Amniotic stem cell (primary cell): ENCODE measurements at places on chromosomes 3 and 15.

DNA sequence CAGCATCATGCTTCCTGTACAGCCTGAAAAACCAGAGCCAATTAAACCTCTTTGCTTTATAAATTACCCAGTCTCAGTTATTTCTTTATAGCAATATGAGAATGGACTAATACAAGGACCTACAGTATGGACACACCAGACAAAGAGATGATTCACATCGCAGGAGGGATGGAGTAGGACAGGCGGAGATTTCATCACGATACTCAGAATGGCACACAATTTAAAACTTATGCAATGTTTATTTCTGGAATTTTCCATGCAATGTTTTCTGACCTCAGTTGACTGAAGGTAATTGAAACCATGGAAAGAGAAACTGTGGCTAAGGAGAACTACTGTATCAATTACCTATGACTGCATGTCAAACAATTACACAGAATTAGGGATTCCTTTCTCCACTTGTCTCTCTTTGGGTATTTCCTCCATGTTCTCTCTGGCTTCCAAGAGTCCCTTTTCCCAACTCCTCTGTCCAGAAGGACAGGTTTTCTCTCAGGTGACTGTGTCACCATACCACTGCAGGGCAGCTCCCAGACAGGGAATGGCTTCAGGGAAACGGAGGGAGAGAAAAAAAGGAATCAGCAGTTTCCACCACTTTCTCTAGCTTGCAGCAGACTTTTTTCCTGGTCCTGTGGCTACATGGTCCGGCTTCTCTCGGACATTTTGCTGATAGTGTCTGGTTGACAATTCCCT is 3.0 kb upstream of the ANO10 start:
- no peak for DNase-seq

DNA sequence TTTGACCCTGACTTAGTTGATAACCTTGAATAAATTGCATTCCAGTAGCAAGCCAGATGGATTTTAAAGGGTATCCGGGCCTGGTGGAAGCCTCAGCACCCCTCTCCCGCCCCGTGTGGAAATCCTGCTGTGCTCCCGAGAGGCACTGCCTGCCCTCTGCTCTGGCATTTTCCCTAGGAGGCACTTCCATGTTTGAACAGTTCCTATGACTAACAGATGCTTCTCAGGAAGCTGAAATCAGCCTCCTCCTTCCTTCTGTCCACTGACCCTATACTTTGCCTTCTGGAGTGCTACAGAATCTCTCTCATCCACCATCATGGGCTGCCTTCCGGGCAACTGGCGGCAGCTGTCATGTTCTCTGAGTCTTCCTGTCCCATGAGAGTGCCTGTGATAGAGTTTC is 90.8 kb downstream of the GABRG3 start:
- DNase-seq: no peak

DNA sequence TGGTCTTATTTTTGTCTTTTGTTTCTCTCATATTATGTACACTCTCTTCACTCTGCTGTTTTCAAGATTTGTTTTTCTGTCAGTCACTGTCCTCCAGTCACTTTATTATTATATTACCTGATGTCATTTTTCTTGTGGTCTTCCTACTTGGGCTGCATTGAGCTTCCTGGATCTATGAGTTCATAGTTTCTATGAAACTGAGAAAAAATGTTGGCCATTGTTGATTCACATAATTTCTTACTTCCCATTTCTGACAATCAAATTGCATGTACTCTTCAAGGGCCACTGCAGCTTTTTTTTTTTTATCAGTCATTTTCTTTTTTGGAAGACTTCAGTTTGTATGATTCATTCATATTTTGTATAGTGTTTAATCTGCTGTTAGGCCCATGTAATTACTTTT is 1180.6 kb upstream of the GBE1 start:
- no peak for DNase-seq

DNA sequence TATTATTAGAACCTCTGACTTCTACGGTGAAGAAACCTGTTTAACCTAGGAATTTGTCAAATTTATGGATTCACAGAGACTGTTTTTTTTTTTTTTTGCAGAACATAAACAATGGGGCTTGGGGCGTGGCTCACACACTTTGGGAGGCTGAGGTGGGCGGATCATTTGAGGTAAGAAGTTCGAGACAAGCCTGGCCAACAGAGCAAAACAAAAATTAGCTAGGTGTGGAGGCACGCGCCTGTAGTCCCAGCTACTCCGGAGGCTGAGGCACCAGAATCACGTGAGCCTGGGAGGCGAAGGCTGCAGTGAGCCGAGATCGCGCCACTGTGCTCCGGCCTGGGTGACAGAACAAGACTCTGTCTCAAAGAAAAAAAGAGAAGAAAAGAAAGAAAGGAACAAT is 3.0 kb downstream of the ZBTB11 start:
- DNase-seq: no peak

GRCh38 chr3:197298945-197299854 is 788 bp upstream of the DLG1 start:
- no peak for DNase-seq

DNA sequence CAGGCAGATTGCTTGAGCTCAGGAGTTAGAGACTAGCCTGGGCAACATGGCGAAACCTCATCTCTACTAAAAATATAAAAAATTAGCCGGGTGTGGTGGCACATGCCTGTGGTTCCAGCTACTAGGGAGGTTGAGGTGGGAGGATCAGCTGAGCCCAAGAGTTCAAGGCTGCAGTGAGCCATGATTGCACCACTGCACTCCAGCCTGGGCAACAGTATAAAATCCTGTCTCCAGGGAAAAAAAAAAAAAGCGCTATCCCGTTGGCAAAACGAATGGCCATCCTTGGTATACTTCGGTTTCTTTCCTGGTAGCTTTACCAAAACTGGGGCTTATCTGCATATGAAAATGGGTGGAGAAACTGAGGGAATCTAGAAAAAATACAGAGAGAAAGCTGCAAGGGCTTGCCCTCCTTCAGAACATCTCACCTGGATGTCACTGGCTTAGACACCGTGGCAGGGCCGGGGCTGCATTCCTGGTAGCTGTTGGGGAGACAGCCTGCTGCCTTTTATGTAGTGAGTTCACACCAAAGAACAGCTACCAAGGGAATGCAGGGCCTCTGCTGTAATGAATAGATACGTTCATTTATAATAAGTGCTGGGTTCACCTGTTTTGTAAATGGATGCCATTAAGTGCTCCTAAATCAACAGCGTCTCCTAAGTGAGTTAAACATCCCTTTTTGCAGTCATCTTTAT is 96.0 kb downstream of the IQSEC1 start:
- DNase-seq: no peak

GRCh38 chr3:69079269-69080159 is 651 bp downstream of the UBA3 start:
- no peak for DNase-seq

- no peak for DNase-seq
These were observed 6.8 kb upstream of the ADAMTS17 start for GRCh38 chr15:100348578-100348977.

DNA sequence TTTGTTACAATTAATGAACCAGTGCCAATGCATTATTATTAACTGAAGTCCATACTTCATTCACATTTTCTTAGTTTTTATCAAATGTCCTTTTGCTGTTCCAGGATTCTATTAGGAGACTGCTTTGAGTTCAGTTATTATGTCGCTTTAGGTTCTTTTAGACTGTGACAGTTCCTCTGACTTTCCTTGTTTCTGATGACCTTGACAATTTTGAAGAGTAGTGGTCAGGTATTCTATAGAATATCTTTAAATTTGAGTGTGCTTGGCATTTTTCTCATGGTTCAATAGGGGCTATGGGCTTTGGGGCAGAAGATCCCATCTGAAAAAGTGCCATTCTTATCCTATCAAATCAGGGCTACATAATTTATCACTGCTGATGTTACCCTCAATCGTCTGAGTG is 126.3 kb downstream of the APBA2 start:
- DNase-seq: no peak

GRCh38 chr3:177322881-177323280 is 125.6 kb upstream of the TBL1XR1 start:
- no peak for DNase-seq

DNA sequence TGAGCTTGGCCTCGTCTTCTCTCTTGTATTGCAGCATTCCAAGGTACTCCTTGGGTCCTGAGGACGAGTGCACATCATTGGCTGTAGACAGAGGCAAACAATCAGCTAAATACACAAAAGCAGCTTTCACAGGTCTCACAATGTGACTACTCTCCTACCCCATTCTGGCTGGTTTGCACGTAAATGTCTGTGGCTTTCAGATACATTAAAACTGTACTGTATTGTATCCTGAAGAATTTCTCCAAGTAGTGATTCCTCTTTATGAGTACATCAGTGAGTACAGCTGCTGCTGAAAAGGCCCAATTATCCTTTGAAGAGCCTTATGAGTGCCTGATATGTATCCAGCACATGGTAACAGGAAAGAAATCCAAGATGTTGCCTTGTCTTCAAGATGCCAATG is 22.0 kb upstream of the GNB5 start:
- no peak for DNase-seq

- peak; percentile 67 for DNase-seq
These were observed 13.9 kb upstream of the PRICKLE2 start for GRCh38 chr3:64238971-64239667.

DNA sequence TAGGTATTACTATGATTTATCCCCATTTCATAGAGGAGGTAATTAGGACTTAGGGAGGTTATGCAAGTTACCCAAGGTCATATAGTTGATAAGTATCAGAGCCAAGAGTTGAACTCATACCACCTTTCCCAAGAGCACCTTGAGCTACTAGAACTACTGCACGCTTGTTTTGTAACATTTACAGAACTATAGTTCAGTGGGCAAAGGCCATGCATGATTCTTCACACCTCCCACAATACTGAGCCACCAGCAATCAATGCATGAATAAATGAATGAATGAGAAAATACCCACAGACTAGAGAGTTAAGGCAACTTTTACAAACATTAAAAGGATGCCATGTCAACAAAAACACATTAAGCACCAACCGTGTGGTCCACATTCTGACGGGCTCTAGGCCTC is 46.8 kb downstream of the LIPC start:
- no peak for DNase-seq

DNA sequence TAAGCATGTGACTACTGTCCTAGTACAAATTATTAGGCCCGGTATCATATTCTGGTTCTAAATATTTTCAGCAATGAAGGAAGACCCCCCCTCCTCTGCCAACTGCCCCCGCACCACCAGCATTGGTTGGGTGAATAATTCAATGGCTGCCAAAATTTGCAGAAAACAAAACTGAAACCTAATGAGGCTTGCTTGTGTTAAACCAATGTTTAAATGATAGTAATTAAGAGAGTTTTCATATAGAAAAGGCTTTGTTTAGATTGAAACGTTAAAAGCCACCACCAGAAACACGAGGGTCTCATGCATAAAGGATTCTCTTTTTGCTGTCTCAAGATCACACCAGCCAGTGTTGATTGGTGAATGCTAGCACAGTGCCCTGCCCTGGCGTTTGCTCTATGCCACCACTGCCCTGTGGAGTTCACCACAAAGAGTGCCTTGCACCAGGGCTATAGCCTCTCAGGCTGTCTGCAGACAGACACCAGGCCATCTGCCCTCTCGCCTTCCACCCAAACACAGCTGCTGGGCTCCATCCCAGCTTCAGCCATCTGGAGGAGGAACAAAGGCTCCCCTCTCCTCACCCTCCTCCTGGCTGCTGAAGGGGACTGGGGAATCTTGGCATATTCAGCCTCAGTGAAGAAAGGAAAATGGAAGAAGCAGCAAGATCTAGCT is 200.3 kb upstream of the PFN2 start:
- DNase-seq: no peak

GRCh38 chr3:10189557-10190354 is 25.0 kb downstream of the IRAK2 start:
- DNase-seq: no peak

GRCh38 chr15:66879531-66880368 is 177.7 kb downstream of the SMAD6 start:
- DNase-seq: no peak

DNA sequence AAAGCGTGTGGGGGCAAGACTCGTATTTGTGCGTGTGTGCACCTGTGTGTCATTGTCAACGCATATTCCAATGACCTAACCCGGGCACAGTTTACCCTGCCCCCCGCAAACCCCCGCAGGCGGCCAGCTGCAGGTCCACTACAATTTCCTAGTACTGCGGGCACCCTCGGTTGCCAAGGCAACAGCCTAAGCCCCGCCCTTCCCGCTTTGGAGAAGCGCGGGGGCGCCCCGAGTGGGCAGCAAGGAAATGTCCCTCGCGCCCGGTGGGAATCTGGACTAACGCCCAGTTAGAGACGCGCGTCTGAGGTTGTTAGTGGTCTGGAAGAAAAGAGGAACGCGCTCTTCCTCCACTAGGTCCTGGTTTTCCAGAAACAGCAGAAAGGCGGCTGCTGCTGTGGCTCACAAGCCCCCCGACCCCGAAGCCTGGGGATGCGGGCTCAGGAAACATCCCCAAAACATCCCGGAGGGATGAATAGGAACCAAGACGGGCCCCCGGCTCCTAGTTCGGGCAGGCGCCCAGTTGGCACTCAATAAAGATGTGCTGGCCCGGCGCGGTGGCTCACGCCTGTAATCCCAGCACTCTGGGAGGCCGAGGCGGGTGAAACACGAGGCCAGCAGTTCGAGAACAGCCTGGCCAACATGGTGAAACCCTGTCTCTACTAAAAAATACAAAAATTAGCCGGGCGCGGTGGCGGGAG is 1.1 kb downstream of the ABHD14A start:
- DNase-seq: no peak

GRCh38 chr15:66938114-66938830 is 127.1 kb upstream of the SMAD3 start:
- no peak for DNase-seq

- no peak for DNase-seq
These were observed 194.5 kb upstream of the GAP43 start for GRCh38 chr3:115428841-115429240.

DNA sequence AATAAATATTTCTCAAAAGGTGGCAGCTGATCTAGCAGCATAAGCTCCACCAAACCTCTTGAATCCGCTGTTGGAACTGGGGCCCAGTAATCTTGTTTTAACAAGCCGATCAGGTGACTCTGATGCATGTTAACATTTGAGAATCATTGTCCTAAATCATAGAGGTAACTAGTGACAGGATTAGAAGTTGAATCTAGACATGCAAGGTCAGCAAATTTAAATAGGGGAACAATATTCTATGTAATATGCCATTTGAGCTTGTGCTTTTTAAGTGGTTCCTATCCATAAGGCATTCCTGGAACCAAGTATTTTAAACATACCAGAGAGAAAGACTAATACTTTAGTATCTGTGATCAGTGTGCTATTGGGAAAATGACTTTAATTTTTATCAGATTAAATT is 412.8 kb downstream of the PYDC2 start:
- DNase-seq: no peak

- DNase-seq: no peak
These were observed 43.7 kb downstream of the MYZAP start for GRCh38 chr15:57635300-57635909.

DNA sequence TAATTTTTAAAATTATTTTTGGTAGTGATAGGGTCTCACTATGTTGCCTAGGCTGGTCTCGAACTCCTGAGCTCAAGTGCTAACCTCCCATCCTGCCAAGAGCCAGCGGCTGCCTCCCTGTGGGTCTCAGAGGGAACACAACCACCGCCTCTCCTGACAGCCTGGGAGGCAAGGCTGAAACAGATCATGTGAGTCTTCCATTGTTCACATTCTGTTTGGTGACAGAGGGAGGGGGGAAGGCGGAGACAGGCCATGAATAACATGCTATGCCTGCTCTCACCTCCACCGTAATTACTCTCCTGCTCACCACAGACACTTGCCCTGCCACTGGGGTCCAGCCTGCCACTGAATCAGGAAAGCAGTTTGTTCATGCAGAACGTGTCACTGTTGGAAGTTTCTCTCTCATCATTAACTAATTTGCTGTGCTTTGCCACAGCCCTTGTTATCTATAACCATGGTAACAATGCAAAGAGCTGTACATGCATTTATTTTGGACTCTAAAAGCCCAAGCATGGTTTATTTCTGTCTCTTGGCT is 78.4 kb upstream of the RASGRF1 start:
- no peak for DNase-seq

GRCh38 chr3:27076815-27077630 is 292.2 kb downstream of the NEK10 start:
- no peak for DNase-seq
